Germinal center (tissue), 1 donor: ENCODE measurements at places on chromosomes 5 and 9.
A peak's percentile ranks its signal among the peaks of the same experiment; 100 is the strongest.

DNA sequence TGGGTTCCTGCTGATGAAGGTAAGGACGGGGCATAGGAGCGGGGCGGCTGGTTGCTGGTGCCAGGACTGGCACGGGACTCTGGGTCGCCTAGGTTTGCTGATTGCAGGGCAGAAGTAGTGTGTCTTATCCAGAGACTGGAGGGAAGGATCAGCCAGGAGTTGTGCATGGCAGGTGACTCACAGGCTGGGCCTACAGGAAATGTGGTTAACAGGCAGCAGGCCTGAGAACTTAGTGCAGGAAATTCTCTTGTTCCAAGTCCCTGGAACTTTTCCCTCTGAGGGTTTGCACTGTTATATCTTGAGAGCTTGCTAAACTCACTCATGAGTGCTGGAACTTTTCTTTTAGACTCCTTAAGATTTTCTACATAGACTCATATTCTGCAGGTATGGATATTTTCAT, 95.1 kb downstream of the ANXA2R start:
- no peak for DNase-seq

DNA sequence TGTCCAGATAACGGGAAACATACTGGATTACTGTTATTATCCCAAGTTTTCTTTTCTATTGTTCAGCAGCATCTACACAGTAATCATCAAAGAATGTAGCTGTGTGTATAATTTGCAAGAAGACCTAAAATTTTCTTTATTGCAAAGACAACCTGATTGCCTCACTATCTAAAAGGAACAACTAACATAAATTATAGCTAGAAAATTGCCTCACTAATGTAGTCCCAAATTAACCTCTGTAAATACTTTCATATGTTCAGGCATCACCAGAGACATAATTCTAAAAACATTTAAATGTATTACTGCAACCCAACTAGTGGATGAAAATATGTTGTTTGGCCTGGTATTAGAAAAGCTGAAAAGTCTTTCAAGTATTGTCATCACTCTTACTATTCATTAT, 275.4 kb downstream of the CDH12 start:
- no peak for DNase-seq

DNA sequence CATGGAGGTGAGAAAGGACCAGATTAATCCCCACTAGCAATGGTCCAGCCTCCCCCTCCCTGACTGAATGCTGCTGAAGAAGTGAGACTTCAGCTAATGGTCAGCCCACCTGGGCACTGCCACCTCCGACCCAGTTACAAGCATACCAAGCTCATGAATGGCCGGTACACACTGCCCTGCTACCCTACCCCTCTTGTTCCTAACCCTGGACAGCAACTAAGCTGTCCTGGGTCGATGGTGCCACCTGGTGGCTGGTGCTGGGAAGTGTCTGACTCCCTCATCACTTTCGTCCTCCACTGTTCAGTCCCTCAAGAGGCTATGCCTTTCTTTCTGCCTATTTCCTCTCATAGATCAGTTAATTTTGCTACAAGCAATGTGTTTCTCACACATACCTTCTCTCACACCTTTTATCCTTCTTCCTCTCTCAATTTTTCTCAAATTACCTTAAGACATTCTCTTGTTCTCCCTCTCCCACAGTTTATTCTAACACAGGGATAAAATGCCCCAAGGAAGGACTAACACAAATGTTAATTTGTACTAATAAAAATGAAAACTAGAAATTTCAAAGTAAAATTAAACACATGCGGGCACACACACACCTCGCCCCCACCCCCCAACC, 42.4 kb downstream of the PAX5 start:
- DNase-seq: peak; percentile 75

GRCh38 chr9:34884747-34885189, 73.3 kb upstream of the PHF24 start:
- peak; percentile 14 for DNase-seq

DNA sequence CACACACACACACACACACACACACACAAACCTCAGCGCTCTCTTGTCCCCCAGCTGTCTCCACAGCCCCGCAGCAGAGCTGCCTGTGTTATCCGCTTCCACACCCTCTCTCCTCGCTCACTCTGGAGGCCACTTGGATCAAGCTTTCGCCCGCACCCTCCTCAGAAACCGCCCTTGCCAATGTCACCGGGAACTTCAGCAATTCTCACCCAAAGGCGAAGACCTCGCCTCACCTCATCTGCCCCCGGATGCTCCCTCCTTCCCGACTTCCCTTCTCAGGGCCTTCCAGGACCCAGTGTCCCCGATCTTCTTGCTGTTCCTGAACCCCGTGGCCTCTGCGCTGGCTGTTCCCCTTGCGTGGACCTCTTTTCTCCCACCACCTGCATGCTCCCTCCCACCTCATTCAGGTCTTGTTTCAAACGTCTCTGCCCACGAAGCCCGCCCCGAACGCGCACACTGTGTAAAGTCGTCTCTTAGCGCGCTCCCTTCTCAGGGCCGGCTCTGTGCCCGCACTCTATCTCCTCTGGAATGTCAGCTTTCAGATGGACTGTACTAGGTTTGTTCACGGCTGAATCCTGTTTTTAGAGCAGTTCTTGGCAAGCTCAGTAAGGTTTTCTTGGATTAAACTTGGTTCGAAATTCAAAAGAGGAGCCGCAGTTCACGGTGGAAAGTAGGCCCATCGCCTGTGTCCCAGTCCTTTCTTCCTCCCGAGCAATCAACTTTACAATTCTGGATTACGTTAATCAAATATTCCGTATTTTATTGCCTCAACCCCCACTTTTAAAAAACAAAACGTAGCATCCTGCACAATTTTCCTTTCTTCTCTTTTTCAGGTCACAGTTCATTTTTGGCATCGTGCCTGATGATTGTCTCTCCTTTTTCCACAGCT, 1.0 kb upstream of the TRIM7 start:
- DNase-seq: no peak

DNA sequence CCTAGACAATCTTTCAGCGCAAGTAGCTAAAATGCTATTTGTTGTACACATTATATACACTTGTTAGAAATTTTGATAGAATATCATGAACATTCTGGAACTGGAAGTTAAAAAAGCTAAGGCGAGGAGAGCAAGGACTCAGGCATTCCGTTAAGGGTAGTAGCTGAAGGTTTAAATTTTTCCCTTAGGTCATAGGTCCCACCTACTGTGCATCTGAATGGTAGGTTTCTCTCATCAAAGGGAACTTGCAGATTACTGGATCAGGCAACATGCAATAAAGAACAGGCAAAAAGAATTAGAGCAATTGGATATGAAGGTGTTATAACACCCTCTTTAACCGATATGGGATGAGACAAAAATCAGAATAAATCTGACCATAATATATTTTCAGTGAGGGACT, 32.8 kb downstream of the TMEM161B start:
- DNase-seq: no peak

DNA sequence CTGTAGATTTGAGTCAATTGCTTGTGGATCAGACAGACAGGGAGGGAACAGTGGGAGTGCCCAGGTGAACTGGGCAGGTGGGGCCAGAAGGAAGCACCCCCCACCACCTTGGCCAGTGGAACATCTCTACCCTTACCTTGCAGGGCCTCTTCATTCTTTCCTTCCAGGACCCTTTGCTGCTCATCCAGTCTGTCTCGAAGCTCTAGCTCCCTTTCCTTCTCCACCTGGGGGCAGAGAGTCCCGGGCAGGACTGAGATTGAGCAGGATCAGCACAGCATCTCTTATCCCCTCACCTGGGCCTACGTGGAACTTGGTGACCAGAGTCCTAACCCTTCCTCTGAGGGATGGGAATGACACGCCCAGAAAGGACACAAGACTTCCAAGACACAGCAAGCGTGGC, 25.0 kb downstream of the CCDC69 start:
- DNase-seq: no peak

- DNase-seq: no peak
These were observed 4.3 kb downstream of the TLN1 start for GRCh38 chr9:35727676-35728040.

- DNase-seq: no peak
These were observed 105.9 kb downstream of the RFX3 start for GRCh38 chr9:3419893-3420292.

DNA sequence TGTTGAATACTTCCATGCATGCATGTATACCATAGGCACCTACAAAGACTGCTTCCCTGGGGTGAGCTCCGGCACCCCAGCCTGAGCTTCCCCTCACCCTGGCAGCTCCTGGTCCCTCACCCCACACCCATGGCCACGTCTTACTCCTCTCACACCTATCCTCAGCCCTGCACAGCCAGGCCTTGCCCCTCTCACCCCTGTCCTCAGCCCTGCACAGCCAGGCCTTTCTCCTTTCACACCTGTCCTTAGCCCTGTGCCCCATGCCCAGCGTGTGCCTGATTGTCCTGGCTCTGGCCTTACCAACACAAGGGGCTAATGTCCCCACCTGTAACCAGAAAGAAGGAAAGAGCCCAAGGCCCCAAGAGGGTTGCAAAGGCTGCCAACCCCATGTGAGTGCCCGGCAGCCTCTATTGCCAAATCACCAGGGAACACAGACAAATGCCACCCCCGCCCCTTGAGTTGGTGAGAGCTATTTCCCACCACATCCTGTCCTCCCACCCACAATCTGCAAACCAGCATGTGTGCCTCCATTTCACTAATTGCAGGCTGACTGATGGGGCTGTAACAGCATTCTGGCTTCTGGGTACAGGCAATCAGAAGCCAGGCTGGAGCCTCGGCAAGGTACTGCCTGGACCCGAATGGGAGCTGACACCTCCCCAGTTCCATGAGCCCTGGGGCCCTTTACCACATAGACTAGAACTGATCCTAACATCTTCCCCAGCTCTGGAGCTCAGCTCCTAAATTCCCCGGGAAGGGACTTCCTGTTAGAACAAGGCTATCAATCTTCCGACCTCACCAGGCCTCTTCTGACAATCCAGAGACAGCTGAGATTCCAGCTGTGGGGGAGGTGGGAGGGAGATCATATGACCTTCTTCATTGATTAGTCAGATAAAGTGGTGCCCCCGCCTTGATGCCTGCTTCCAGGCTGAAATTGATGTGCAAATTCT, 78.2 kb downstream of the FAM114A2 start:
- no peak for DNase-seq

GRCh38 chr5:52751137-52751536, 36.6 kb upstream of the ITGA1 start:
- DNase-seq: no peak

- DNase-seq: no peak
These were observed 61.6 kb upstream of the NEURL1B start for GRCh38 chr5:172579403-172579990.

DNA sequence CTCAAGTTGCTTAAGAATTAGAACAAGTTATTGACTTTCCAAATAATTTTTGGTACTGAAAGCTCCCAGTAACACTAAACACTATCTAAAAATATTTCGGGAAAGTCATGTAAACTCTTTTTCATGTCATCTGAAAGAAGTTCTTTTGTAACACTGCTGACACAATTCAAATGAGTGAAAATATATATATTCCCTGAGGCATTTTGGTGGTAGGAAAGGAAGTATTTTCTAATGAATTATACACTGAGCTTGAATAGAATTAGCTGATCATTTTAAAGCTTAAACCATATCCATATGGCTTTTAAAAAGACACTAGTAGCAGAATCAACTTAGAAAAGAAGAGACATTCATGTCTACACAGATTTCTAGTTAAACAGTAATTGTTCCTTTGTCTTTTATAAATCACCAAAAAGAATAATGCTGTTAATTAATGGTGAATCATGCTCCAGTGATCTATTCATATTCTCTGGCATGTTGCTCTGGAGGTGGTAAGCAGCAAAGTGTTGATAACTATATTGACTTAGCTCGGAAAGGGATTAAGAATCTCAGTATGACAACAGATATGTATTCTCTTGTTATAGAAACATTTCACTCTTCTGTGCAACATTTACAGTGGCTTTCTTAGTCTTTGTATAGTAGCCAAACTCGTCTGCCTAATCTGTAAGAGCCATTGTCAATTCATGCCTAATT, 27.4 kb upstream of the RFX3 start:
- no peak for DNase-seq

GRCh38 chr5:35197351-35197750, 32.9 kb downstream of the PRLR start:
- no peak for DNase-seq

GRCh38 chr5:131413605-131414559, 150.0 kb downstream of the CDC42SE2 start:
- peak; percentile 25 for DNase-seq

DNA sequence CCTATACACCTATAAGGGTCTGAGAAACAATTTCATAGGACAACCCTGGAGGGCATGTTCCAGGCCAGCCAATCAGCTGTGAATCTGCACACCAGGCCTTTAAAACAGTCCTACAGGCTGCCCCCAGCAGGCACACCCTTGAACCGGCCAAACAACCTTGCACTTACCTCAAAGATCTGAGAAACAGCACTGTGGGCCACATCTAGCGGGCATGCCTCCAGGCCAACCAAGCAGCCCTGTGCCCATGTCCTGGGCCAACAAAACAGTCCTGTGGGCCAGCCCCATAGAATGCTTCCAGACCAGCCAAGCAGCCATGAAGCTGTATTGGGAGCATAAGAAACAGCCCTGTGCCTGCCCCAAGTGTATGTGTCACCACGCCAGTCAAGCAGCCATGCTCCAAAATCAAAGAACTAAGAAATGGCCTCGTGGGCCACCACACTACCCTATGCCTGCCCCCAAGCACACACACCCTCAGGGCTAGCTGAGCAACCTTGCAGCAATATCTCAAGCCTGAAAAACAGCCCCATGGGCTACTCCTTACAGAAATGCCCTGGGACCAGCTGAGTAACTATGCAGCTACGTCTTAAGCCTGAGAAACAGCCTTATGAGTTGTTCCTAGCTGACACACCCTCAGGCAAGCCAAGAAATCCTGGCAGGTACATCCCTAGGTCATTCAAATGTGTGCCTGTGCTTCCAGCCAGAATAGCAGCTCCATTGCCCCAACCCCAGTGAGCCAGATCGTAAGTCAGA, 2243.8 kb upstream of the C9orf72 start:
- DNase-seq: no peak

DNA sequence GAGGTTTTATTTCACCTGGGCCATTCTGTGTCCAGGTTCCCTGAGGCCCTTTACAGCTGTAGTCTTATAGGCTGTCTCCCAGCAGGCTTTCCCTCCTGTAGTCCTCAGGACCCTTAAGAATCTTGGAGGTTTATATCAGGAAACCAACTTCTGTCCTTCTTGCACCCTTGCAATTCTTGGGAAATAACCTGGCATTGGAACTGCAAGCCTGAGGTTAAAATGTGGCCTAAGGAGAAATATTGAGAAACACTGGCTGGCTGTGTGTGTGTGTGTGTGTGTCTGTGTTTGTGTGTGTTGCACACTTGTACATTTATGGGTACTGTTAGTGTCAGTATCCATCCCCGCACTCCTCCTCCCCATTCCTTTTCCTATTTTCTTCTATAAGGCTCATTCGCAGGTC, 168.9 kb downstream of the PAPPA start:
- DNase-seq: no peak

GRCh38 chr9:137191691-137192447, 3.4 kb downstream of the SSNA1 start:
- no peak for DNase-seq

- peak; percentile 76 for DNase-seq
These were observed 5.8 kb downstream of the TMEM268 start for GRCh38 chr9:114616684-114617520.

DNA sequence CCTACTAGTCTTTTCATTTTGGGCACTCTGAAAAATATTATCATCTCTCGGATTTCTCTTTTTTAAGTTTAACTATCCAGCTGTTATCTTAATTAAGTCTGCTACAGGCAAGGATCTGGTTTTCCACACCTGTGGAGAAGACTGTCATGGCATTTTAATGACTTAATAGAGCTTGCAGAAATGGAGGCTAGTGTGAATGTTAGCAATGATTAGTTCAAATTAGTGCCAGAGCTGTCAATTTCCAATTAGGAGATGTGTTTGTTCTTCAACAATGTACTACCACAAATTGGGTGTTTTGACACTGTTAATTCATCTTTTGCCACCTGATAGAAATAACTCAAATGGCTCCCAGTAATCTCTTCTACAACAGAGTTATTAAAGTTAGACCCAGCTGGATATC, 2023.0 kb upstream of the CDH9 start:
- no peak for DNase-seq
